ENCODE measurements at places on chromosomes 4 and X. TPM values are rescaled to one million over a fixed set of nuclear protein-coding genes. Genes with fewer than 3 reads are reported as not detected.

- peak; percentile 42 for DNase-seq
These were observed 30.9 kb upstream of the FAM156A start for GRCh38 chrX:52988985-52989917.

- DNase-seq: no peak
These were observed 18.6 kb upstream of the SUPT20HL1 start for GRCh38 chrX:24341795-24342194.

DNA sequence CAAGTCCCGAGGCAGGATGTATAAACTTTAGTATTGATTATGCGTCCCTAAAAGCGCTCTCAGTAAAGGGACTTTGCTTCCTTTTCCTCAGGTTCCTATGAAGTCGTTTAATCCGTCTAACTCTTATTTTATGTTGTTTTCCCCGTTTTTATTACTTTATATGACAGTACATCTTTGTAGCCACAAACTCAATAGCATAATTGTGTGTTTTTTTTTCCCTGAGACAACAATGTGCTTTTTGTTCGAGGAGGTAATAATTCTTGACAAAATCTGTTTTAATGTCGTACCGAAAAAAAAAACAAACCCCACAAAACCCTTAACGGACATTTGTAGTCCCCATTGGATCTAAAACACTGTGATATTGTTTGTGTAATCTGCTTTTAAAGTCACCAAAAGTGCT, 17.9 kb upstream of the PPP2R3B start:
- no peak for DNase-seq

DNA sequence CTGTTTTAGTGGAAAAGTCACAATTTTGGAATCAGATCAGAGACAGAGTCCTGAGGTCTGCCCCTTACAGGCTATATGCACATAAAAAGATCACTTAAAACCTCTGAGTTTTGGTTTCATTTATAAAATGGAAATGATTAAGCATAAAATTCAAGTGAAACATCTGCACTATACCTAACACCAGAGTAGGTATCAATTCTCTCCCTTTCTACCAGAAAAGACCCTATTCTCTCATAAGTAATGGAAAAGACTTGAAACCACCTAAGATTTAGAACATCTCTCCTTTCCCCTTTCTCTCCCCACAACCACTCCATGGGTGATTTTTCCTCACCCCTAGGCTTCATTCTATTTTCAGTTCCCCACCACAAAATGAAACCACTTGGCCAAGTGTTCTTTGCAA, 907 bp downstream of the LHFPL1 start:
- DNase-seq: no peak

- DNase-seq: no peak
These were observed 231.9 kb upstream of the CTSO start for GRCh38 chr4:156185514-156186055.

GRCh38 chr4:109735566-109736365, 5.9 kb upstream of the PLA2G12A start:
- no peak for DNase-seq

GRCh38 chr4:115292320-115293092, 179.1 kb upstream of the NDST4 start:
- DNase-seq: no peak

DNA sequence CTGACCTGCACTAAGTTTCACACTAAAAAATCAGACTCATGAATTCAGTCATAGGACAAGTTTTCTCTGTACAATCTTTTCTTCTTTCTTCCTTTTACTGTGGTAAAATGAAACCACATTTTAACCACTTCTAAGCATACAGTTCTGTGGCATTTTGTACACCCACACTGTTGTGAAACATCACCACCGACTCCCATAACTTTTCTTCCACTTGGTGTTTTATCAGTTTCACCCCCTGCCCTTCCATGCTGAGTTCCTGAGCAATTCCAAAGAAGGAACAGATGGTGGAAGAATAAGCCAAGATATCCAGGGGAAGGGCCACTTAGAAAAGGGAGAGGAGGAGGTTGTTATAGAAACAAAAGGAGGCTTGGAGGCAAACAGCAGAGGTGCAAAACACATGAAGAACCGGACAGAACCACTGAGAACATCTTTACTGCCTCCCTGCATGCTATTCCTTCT, 22.6 kb downstream of the SLC25A4 start:
- peak; percentile 21 for DNase-seq

DNA sequence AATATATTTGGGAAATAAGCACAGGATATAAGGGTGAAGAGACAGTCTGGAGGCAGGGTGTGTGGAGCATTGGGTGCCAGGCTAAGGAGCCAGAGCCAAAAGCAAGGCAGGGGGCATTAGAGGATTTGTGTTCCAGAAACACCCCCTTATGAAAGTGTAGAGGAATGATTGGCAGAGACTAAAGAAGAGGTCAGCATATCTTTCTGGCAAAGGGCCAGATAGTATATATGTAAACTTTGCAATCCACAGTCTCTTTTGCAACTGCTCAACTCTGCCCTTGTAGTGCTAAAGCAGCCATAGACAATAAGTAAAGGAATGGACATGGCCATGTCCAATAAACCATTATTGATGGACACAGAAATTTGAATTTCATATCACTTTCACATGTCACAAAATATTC, 3.6 kb upstream of the SLC9A6 start:
- no peak for DNase-seq

GRCh38 chr4:24394041-24394440, 190.3 kb downstream of the DHX15 start:
- no peak for DNase-seq

DNA sequence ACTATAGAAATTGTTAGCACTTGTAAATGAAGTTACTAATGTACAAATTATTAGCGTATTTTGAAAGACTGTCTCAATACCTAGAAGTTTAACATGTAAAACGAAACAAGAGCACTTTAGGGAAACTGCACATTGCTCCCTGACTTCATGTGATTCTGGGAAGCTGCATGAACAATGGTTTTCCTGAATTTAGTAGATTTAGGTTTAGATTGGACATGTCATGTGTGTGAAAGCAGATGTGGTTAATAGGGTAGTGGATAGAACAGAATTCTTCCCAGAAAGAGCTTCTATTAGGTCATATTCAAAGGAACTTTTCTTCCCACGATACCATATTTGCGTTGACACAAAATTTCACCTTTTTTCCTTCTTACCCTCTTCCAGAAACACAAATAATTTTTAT, 14.9 kb upstream of the CXCL8 start:
- DNase-seq: no peak

GRCh38 chr4:72899214-72899613, 170.3 kb downstream of the COX18 start:
- DNase-seq: no peak

GRCh38 chr4:142909908-142910307, 63.8 kb upstream of the INPP4B start:
- no peak for DNase-seq

GRCh38 chrX:20071511-20072079, 45.1 kb downstream of the MAP7D2 start:
- DNase-seq: no peak

DNA sequence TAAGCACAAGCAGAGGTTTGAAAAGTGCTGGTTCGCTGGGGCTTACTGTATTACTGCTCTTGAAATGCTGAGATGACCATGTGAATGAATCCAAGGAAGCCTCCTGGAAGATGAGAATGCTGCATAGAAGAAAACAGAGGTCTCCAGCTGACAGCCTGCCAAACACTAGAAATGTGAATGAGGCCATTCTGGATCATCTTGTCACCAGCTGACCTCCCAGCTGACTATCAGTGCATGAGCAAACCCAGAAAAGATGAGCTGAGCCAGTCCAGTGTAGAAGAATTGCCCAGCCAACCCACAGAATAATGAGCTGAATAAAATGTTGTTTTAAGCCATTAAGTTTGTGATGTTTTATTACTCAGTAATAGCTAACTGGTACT, 49.1 kb upstream of the DYNLT3 start:
- no peak for DNase-seq

GRCh38 chr4:105189855-105190650, 43.4 kb downstream of the TET2 start:
- no peak for DNase-seq

DNA sequence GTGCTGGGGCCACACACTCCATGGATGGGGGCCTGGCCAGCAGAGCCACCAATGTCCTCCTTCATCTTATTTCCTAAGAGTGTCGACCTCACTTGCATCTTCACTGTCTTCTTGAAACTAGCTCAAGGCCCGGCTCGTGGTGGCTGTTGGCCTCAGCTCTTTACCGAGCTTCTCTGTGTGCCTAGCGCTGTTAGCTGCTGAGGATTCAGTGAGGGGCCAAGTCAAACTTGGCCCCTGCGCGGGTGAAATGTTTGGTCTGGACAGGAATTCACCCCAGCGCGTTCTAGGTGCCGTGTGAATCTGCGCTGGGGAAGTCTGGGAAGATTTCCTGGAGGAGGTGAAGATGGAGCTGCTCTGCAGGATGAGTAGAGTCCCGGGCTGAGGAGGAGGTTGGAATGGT, 8.5 kb downstream of the SORCS2 start:
- no peak for DNase-seq

DNA sequence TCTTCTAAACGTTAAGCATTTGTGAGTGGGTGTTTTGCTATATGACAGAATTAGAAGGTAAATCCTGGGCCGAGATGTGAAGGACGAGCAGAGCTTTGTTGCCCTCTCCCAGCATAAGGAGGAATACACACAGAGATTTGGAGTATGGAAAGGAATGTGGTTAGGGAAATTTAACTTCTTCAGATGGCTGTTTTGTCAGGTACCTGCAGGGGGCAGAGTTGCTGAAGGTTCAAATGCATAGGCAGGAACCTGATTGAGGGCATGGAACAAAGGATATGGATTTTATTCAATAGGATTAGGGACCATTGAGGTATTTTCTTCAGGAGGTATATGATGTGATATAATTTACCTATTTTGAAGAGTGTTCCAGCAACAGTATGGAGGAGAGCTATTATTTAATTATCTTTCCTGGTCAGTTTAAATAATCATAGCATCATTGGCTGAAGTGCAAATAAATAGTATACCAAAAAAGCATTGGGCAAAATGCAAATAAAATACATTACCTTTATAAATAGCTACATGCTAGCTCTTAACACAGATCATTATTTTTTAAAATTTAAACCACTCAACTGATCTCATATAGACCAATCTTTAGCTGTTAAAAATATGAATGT, 143.6 kb downstream of the SLIT2 start:
- peak; percentile 48 for DNase-seq

- DNase-seq: no peak
These were observed 211.8 kb upstream of the CPEB2 start for GRCh38 chr4:14790494-14790893.

DNA sequence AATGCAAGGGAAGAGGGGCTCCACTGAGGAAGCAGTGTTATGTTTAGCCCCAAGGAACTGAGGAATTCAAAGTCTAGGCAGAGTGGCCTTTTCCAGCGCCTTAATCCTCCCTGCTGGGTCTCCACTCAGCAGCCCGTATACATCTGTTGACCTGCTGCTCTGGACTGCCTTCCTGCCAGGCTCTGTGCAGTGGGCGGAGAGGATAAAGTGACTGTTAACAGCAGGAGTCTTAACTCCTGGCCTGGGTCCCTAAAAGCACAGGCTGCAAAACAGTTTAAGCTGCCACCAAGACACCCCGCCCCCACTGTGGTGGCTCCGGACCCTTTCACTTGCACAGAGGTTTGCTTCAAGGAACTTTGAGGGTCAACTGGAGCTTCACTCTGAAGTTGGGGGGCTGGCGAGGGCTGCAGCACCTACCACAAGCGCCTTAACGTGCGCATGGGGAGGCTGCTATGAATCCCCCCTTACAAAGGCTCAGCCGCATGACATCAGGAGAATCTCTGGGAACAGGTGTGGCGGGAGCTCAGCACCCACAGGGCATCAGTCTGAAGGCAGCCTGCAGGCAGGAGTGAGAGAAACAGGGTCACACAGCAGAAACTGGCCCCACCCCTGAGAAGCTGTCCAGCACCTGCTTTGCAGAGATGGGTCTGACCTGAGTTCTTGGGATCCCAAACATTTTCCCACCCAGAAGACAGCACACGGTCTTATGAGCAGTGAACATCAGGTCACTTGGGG, 358.2 kb upstream of the GATB start:
- DNase-seq: no peak

- DNase-seq: no peak
These were observed 50.4 kb downstream of the GSTCD start for GRCh38 chr4:105758958-105759357.

- no peak for DNase-seq
These were observed 41.7 kb downstream of the MAGEC1 start for GRCh38 chrX:141945426-141945825.

- peak; percentile 80 for DNase-seq
These were observed 603 bp downstream of the MAD2L1 start for GRCh38 chr4:120065974-120066516.

The CTAG1A gene
- total RNA-seq: not detected

The SRPX2 gene
- not detected for total RNA-seq

The CT45A2 gene
- not detected for total RNA-seq

The EPGN gene
- 0.14 TPM for total RNA-seq

The UGT2B10 gene
- total RNA-seq: not detected

The MAD2L1 gene
- total RNA-seq: 55.8 TPM

The CCDC110 gene
- total RNA-seq: 0.40 TPM

The ERVMER34-1 gene
- 0.14 TPM for total RNA-seq

The NAA11 gene
- total RNA-seq: not detected

The BMX gene
- total RNA-seq: not detected

The PPM1K gene
- total RNA-seq: 53.4 TPM

The TGIF2LX gene
- not detected for total RNA-seq

The ZNF157 gene
- total RNA-seq: 0.75 TPM

The TMPRSS11E gene
- 0.07 TPM for total RNA-seq
